ENCODE measurements at places on chromosomes 2 and 18.

GRCh38 chr2:223736488-223736887, 100.9 kb downstream of the AP1S3 start:
- DNase-seq = no peak

DNA sequence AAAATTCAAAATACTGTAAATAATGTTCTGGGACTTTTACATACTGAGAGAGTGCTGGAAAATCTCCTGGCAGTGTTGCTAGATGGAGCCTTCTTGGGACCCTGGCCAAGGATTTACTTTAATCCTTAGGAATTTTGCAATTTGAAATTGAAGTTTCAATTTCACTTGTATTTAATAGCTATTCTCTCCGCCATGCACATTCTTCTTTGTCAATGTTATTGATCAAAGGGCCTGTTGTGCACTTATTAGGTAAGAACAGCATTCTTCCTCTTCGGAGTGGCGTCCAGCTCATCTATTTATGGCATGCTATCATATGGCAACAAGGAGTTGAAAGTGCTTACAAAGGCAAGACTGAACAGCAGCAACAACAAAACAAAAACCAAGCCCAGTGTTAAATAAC, 40.1 kb upstream of the SOS1 start:
- no peak for DNase-seq

DNA sequence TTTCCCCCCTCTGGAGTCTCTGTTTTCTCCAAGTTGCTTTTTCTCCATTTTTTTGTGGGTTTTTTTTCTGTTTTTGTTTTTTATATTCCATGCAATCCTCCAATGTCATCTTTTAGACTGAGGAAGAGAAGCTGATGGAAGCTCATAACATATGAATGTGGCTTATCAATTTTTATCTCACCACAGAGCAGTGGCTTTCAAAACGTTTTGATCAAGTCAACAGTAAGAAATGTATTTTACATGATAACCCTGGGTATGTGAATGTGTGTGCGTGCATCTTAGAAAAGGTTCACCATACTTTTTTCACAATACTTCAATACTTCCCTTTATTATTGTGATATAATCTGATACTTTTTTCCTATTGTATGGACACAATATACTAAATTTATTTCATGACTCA, 64.6 kb upstream of the CDCA7 start:
- no peak for DNase-seq

DNA sequence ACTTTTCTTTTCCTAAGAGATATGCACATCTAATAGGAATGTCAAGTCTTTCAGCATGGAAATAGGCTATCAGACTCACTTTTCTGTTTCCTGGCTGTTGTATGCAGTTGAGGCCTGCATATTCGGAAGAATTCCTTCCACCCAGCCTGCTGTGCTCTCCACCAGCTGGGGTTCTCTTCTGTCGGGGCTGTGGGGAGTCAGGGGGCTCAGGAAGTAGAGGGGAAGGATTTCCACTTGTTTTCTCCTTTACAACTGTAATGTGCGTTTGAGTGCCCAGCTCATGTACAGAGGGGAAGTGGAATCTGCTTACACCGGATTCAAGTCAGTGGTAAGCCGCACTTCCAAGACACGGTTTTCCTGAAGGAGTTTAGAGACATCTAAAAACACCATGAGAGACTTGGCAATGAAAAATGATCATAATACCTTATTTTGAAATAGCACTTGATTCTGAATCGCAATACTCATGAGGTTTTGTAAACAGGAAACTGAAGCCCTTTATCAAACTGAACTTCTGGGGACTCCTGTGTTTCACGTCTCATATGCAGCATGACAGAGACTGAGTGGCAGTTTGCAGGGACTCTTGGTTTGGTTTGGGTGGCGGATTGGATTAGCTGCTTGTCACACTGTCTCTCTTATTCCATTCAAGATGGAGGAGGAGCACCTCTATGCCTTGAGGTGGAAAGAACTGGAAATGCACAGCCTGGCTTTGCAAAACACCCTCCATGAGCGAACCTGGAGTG, 90.4 kb downstream of the MTCL1 start:
- DNase-seq = no peak

DNA sequence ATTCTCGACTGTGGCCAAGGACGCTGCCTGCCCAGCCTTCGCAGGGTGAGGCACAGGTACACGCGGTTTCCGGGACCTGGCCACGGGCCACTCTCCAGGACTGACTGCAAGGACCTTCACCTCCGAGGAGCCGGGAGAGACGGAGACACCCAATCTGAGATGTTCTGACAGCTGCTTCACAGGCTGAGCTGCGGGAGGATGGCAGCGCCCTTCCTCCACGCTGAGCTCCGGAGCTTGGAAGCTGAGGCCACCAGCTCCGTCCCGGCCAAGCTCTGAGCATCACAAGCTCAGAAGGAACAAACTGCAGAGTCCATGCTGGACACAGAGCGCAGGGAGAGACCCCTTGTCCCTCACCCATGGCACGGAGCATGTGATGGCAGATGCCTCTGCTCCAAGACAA, 71.1 kb upstream of the CTDP1 start:
- DNase-seq = no peak

GRCh38 chr2:119232666-119232993, 9.0 kb downstream of the STEAP3 start:
- DNase-seq = no peak
